Right renal cortex interstitium (tissue), 3 donors: ENCODE measurements at places on chromosomes 5 and 9.
A peak's percentile ranks its signal among the peaks of the same experiment; 100 is the strongest.

- DNase-seq: no peak
Observed at GRCh38 chr9:126127591-126127990, 199.0 kb upstream of the MVB12B start.

- no peak for DNase-seq
Observed at GRCh38 chr9:109992293-109992692, 212.3 kb downstream of the PALM2AKAP2 start.

- DNase-seq: no peak
Observed at GRCh38 chr5:8906303-8906967, 639.4 kb downstream of the SEMA5A start.

DNA sequence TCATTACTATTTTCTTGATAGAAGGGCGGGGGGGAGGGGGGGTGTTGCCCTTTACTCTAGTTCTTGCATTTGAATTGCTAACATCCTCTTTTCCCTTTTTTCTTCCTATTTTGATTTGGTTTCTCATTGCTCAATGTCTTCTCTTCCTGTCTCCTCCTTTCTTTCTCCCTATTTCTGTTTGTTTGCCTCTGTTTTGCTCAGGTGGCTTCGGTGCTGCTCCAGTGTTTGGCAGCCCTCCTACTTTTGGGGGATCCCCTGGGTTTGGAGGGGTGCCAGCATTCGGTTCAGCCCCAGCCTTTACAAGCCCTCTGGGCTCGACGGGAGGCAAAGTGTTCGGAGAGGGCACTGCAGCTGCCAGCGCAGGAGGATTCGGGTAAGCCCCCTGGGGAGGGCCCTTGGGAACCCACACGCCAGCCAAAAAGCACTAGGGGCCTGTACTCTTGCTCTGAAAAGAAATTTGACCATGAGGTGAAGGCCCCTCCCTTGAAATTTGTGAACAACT, 48.3 kb downstream of the FAM78A start:
- no peak for DNase-seq

- no peak for DNase-seq
Observed at GRCh38 chr9:109205526-109205925, 38.5 kb upstream of the FRRS1L start.

DNA sequence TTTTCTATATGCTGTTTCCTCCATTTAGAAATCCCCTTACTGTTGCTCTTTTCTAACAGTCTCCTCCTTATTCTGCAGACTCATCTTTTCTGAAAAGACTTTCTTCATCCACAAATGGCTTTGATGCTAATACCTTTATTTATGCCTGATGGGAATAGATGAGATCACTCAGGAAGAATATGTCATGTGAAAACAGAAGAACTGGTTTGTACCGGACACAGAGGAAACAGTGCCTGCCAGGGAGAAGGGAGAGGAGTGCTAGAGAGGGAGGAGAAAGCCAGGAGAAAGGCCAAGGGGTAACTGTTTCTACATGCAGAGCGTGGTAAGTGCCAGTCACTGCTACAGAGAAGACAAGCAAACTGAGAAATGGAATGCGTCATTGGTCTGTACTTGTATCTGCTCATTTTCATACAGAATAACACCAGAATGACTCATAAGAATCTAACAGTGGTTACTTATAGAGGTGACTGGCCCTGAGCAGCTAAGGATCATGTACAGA, 45.9 kb upstream of the PJA2 start:
- peak; percentile 18 for DNase-seq

GRCh38 chr5:159971038-159971437, 37.9 kb upstream of the TTC1 start:
- DNase-seq: no peak

DNA sequence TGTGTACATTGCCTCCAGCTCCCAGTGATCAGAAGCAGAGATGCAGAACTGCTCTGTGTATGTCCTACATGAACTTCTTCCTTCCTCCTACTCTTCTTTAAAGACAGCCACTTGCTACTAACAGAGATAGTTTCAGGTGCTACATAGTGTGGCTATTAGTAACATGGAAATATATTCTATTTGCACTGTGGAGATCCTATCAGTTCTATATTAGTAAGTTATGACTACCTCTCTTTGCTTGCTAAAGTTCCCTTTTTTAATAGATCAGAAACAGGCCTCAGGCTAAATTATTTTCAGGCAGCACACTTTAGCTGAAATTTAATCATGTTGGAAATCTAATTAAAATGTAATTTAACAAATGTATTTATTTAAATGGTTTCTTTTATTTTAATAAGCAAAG, 64.4 kb upstream of the TNFSF8 start:
- no peak for DNase-seq

DNA sequence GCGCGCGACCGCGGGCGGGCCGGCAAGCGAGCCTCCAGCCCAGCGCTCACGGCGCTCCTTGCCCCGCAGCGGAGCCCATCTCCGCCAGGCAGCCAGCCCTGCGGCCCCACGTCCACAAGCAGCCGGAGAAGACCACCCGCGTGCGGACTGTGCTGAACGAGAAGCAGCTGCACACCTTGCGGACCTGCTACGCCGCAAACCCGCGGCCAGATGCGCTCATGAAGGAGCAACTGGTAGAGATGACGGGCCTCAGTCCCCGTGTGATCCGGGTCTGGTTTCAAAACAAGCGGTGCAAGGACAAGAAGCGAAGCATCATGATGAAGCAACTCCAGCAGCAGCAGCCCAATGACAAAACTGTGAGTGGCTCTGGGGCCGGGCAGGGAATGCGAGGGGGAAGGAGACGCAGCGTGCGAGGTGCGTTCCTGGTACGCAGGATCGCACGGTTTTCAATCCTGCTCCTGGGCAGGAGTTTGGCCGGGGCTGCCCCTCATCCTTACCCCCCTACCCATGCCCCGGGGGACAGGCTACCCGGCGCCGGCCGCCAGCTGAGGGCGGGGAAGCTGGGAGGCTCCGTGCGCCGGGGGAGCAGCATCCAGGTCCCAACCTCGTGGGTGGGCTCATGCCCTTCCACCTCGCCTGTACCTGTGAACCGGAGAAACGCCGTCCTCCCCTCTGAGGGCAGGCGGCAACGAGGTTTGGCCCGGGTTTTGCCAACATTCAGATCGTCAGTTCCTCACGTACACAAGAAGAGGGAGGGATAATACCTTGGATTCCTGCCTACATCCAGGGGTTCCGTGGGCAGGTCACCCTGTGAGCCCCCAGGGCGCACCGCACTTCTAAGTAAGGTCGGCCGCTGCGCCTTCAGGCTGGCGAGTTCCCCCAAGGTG, 6.6 kb downstream of the ISL1 start:
- DNase-seq: no peak

GRCh38 chr5:50564079-50564478, 102.4 kb upstream of the PARP8 start:
- DNase-seq: no peak

DNA sequence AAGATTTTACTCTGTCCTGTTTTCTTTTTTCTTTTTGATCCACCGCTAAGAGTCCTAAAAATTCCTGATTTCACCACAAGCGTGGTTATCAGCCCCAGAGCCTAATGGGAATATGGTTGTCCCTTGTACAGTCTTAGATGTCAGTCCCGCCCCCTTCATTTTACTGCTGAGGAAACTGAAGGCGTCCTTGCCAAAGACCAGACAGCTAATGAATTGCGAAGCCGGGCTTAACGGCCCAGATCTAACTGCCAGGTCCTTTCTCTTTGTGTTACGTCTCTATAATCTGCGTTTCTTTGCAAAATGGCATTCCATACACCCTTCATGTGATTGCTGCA, 497 bp downstream of the NSA2 start:
- DNase-seq: no peak

DNA sequence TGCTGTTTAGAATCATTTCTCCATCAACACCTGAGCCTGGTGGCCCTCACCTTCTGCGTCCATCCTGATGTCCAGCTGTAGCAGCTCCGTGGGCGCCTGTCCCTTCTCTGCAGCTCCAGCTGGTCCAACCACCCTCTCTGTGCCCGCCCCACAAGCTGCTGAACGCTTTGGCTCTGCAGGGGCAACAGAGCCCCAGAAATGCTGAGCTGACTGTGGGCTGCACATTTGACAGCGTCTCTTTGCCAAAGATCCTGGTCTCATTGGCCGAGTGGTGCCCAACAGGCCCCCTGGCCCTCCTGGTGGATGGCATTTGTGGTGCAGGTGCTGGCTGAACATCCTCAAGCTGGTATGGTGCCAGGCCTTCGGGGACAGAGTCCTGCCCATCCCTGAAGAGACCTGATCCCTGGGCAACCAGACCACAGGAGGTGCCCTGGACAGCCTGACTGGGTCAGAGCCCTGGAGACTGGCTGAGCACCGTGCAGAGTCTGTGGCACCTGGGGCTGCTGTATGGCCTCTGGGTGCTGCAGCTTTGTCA, 25.3 kb upstream of the CEP72 start:
- DNase-seq: no peak

GRCh38 chr5:137220523-137220927, 278.6 kb downstream of the SPOCK1 start:
- DNase-seq: no peak

DNA sequence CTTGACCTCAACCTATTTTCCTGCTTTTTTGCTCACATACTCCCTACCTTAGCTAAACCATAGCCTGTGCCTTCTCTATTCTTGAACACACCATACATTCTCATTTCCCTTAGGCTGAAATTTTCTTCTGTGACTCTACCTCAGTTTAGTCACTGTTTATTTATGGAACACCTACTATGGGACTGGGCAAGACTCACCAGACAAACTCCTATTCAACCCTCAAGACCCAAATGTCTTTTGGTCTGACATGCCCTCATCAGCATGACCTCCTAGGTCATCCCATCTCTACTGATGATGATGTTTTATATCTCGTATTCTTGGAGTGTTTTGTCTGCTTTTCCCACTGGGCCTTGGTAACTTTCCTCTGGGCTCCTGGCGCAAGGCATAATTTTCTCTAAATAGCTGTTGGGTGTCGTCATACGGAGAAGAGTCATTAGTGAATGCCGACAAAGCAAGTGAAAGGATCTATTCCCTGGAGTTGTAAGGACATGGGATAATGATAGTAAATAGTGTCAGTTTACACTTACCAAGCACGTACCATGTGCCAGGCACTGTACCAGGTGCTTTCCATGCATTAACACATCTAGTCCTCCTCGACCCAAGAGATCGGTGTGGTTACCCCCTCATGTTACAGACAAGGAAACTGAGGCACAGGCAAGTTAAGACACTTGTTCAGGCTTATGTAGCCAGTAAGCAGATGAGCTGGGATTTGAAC, 22.4 kb upstream of the PITX1 start:
- no peak for DNase-seq

DNA sequence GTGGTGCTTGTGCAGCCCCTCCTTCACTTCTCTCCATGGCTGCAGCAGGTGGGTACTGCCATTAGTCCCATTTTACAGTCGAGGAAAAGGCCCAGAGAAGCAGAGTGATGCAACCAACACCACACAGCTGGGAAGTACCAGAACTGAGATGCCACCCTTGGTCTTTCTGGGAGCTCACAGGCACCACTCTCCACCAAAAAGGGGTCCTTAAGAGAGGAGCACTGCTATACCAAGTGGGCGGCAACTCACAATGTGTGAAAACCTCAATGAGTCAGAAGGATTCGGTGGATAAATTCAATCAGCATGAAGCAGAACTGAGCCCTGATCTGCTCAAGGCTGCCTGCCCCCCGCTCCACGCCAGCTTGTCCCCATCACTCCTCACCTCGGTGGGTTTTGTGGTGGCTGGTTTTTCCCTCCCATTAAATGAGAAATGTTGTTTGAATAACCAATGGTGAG, 213.7 kb downstream of the FSTL4 start:
- DNase-seq: no peak

DNA sequence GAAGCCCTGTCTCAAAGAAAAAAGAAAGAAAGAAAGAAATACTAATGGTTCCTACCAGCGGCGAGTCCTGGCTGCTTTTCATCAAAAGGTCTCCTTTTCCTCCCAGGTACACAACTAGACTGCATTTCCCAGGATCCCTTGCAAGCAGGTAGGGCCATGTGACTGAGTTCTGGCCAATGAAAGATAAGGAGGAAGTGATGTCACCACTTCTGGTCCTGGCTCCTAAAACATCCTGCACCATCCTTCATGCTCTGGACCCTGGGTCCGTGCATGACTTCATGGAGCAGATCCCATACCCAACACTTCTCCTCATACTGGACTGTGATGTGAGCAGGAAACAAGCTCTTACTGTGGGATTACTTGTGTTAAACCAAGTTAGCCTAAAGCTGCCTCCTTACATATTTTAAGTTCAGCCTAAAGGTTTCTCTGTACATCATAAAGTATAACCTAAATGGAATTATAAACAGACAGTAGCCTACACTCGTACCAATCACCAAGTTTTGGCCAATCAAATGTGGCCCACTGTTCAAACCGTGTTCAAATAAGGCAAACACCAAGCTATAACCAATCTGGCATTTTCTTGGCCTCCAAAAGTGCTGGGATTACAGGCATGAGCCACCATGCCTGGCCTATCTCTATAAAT, 30.2 kb upstream of the FUBP3 start:
- no peak for DNase-seq

- peak; percentile 26 for DNase-seq
Observed at GRCh38 chr9:419571-420171, 205.0 kb downstream of the DOCK8 start.

- DNase-seq: no peak
Observed at GRCh38 chr9:85941966-85942912, 1.3 kb downstream of the NAA35 start.

DNA sequence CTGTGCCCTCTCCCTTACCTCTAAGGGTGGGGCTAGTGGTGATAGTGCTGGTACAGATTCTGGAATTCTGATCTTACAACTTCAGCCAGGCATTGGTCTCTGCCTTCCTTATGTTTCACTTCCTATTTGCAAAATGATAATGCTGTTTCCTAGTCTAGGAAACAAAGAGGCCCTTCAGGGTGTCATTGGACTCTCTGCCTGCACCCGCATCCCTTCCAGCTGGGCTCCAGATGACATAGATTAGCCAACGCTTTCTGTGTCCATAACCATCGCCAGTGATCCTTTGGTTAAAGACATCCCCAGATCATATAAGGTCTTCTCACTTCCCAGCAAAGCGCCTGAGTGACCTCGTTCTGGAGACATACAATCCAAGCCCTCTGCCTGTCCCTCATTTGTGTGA, 180.7 kb downstream of the ERCC6L2 start:
- DNase-seq: no peak

GRCh38 chr9:88045686-88046085, 71.4 kb upstream of the CDK20 start:
- no peak for DNase-seq

- DNase-seq: no peak
Observed at GRCh38 chr9:107938801-107939386, 449.3 kb upstream of the KLF4 start.

- no peak for DNase-seq
Observed at GRCh38 chr9:118418887-118419565, 714.8 kb downstream of the TLR4 start.
